ENCODE measurements at places on chromosomes 2 and 18. TPM values are rescaled to one million over a fixed set of nuclear protein-coding genes. Genes with fewer than 3 reads are reported as not detected.

ASTL gene
- total RNA-seq: not detected

POTEC gene
- not detected for total RNA-seq

KLHL29 gene
- 9.9 TPM for total RNA-seq

RBM43 gene
- total RNA-seq: 5.0 TPM

RASGRP3 gene
- total RNA-seq: 13.8 TPM

CELF4 gene
- total RNA-seq: not detected

PRKAG3 gene
- total RNA-seq: not detected

SCN7A gene
- 3.8 TPM for total RNA-seq

SKOR2 gene
- not detected for total RNA-seq

IL36RN gene
- total RNA-seq: not detected

SNORC gene
- total RNA-seq: 1.00 TPM

SCYGR4 gene
- total RNA-seq: not detected

SERPINE2 gene
- total RNA-seq: 718 TPM

SATB2 gene
- total RNA-seq: 5.3 TPM

TUBA3E gene
- not detected for total RNA-seq

SERPINB4 gene
- not detected for total RNA-seq
